Activated B cell treated with CpG ODN at 0.5 μM for 24 hours (primary cell): ENCODE measurements at places on chromosomes 7 and 10. TPM values are rescaled to one million over a fixed set of nuclear protein-coding genes. Genes with fewer than 3 reads are reported as not detected.

Gene SYT15B
- 0.12 TPM in 1 of 2 replicates, not detected in the other for total RNA-seq

Gene C10orf53
- total RNA-seq: not detected in 2 replicates

Gene GNAT3
- total RNA-seq: not detected in 2 replicates

DNA sequence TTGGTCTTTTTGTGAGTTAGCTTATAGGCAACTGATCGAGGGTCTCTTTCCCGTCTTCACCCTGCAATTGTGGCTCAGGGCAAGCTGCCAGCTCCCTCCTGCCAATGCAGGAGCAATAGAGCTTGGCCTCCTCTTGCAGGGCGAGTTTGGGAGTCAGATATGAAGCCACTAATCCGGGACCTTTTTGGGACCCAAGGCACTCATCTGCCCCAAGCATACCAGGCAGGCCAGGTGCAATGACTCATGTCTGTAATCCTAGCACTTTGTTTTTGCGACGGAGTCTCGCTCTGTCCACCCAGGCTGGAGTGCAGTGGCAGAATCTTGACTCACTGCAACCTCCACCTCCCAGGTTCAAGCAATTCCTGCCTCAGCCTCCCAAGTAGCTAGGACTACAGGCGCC lies 21.1 kb downstream of the LIMK1 start:
- DNase-seq: no peak

DNA sequence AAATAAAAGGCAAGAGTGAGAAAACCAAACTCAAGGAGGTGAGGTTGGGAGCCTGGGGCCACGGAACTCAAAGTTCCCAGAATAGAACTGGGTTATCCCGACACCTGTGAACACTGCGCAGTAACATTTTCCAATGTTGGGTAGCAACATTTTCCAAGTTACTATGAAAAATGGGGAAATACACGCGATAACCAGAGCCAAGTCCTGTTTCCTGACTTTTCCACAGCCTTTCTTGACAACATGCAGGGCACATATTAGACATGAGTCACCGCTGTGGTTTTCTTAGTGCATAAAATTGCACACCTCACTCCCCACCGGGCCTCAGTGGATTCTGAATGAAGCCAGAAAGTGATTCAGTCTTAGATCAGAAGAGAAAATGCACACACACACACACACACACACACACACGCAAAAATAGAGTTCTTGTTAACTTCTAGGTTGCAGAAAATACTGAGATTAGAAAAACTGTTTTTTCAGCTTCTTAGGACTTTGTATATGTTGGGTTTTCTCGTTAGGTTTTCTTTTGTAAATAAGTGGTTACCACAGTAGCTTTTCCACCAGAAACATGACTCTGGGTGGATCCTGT lies 70.0 kb downstream of the CAMK1D start:
- DNase-seq: no peak

DNA sequence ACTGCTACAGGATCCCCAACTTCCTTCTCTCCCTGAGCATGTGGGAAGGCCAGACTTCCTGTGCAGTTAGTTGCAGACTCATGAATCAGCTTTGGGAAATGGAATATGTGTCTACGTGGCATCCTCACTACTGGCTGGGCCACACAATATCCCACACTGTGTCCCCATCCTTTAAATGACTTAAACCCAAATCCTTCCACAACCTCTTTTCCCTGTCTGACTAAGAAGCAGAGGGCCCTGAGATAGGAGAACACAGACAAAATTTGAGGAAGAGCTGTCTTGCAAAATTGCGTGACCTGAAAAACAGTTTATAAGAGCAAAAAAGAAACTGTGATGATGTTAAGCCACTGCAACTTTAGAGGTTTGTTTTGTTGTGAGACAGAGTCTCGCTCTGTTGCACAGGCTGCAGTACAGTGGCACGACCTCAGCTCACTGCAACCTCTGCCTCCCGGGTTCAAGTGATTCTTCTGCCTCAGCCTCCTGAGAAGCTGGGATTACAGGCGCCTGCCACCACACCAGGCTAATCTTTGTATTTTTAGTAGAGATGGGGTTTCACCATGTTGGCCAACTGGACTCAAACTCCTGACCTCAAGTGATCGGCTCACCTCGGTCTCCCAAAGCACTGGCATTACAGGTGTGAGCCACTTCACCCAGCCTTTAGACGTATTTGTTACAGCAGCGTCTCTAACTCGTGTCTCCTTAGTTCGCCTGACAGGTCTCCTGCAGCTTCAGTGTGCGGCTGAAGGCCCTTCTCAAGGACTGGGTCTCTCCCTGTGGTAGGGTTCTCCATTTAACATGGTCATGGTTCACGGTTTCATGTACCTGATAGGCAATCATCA lies 46.9 kb upstream of the SFMBT2 start:
- no peak for DNase-seq
